ENCODE measurements at places on chromosomes 12 and 14.

- DNase-seq, result peak; percentile 50
These were observed 17.2 kb upstream of the ELK3 start for GRCh38 chr12:96177013-96177412.

- no peak for DNase-seq
These were observed 26.2 kb downstream of the ATF1 start for GRCh38 chr12:50790081-50790480.

DNA sequence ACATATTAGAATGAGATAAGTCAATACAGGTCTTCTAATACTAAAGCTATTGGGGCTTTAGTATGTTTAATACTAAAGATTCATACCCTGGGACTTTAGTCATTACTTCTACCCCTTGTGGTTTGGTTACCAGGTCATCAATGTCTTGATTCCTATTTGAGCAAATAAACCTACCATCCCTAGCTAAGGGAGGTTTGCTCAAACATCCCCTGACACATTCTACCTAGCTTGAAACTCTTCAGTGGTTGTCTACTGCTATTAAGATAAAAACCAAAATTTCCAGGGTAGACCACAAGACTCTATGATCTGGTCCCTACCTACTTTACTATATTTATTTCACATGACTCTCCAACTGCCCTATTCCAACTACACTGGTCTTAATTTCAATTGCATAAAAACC is 7.3 kb upstream of the C2CD5 start:
- no peak for DNase-seq

GRCh38 chr12:89357297-89357730 is 5.0 kb upstream of the DUSP6 start:
- DNase-seq, result no peak

GRCh38 chr12:57149245-57149900 is 2.0 kb upstream of the LRP1-AS start:
- DNase-seq, result peak; percentile 79

DNA sequence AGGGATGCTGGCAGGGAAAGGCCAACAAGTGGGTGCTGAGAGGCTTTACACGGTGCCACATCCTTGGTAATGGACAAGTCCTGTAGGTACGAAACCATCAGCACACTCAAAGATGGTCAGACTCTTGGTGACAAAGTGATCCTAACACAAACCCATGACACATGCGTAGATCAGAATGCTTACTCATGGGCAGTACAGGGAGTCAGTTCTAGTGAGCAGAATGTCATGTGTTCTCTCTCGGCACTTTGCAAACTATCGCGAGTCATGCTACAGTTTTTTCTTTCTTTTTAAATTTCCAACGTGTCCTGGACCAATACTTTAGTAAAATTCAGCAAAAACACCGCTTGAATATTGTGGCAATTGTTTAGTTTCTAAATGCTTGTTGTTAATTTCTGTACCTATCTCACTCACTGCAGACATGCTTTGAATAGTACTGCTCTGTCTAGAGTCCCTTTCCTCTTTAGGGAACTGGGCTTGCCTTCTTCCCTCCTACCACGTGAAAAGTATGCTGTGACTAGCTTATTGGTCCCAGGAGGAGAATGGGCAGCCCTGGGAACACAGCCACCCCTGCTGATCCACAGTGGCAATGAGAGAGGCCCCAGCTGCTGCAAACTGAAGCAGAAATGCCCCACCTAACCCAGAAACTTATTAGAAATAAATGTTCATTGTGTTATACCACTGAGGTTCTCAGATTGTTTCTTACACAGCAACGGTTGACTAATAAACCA is 62.4 kb downstream of the UBR7 start:
- DNase-seq, result peak; percentile 38

DNA sequence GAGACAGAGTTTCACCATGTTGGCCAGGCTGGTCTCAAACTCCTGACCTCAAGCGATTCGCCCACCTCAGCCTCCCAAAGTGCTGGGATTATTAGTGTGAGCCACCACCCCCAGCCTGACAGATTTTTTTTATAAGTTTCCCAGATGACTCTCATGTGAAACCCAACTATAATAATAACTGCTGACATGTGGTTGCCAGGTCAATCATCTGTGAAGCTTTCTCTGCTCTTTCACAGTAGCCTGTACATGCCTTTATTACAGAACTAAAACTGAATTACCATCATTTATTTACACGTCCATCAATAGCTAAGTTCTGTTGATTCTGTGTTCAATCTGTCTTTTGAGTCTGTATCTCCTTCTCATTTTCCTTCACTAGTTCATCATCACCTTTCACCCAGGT is 218.5 kb downstream of the RPS29 start:
- DNase-seq, result no peak

DNA sequence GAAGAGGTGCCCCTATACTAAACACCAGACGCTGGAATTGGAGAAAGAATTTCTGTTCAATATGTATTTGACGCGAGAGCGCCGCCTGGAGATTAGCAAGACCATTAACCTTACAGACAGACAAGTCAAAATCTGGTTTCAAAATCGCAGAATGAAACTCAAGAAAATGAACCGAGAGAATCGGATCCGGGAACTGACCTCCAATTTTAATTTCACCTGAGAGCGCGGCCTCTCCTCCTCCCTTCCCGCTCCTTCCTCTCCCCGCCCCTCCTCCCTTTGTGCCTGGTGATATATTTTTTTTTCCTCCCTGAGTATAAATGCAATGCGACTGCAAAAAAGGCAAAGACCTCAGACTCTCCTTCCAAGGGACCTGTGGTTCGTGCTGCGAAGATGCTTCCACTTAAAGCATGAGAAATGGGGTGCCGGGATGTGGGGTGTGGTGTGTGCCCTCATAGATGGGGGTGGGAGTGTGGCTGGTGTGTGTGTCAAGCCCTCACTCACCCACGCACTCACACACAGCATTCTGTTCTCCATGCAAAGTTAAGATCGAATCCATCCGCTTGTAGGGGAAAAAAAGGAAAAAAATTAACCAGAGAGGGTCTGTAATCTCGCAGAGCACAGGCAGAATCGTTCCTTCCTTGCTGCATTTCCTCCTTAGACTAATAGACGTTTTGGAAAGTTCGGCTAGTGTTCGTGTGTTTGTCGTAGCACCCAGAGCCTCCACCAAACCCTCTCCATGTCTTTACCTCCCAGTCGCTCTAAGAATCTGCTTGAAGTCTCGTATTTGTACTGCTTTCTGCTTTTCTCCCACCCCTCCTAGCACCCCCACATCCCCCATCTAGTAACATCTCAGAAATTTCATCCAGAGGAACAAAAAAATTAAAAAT is 4.5 kb downstream of the HOXC10 start:
- peak; percentile 63 for DNase-seq

- DNase-seq, result no peak
These were observed 467 bp downstream of the KCNK13 start for GRCh38 chr14:90062127-90062794.

DNA sequence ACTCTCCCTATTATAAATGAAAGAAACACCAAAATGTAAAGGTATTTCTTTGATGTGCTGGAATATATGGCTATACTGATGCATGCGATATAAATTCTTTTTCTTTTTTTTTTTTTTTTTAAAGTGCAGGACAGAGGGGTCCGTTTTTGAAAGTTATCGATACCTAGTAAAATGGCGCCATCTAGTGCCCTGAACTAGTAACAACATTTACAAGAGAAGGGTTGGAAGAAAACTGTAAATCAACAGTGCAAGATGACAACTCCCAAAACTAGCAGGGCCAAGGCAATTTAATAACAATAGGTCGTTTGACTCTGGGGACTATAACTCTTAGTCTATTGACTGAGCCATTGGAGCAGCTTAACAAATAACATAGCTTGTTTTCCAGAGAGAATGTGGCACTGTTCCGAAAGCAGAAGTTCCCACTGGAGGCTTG is 137.7 kb downstream of the SPTSSA start:
- DNase-seq, result peak; percentile 38

- peak; percentile 86 for DNase-seq
These were observed 65.1 kb downstream of the SIX6 start for GRCh38 chr14:60573943-60574495.

DNA sequence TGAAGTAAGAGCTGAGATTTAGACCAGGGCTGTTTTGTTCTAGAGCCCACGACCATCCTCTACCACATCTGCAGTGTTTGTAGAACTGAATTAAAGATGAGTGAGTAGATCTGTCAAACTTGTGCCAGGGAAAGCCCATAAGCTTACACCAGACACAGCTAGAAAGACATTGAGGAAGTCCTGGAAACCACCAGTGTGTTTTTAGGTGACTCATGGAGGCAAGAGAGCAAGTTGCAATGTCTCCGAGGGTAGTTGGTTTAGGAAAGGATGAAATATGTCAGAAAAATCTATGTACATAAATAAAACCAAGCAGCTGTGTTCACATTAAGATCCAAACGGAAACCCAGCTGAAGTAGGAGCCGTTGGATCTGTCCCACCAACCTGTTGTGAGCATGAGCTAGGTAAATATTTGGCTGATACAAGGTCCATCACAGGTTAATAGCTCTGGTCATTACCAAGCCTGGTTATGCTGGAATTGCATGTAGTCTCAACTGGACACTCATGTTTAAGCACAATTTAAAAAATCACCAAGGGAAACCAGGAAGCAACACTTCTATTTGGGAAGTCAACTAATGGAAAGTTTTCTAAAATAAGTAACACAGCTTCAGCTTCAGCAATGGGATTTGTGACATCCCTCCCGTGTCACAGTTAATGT is 49.9 kb upstream of the PLEKHG3 start:
- peak; percentile 90 for DNase-seq

DNA sequence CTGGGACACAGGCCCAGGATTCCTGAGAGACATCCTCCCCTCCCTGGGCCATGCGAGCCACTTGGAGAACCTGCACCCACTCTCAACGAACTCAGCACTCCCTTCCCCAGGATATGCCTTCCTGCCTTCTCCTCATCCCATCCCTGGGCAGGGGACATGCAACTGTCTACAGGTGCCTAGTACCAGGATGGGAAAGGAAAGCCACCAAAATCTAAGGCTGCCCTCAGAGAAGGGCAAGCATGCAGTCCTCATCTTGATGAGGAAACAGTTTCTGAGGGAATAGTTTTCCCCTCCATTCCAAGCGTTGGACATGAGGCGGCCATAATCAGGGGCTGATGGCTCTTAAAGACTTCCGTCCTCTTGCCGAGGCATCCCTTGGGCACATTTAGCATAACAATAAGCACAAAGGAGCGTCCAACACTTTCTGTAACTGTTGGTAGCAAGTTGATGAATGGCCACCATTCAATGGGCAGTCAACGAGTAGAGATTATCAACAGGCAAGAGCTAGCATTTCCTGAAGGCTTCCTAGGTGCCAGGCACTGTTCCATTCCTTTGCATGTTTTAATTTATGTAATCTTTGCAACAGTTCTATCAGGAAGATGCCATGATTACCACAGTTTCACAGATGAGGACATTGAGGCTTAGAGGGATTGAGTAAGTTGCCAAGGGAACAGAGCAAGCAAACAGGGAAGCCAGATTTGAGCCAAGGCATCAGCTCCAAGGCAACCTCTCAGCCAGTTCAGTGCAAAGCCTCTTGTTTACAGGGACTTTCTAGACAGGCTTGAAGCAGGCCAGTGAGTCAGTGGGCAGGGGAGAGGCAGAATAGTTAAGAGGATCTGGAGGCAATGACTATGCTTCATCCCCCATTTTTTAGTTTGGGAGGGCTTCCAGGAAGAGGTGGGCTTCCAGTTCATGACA is 105.1 kb downstream of the SINHCAF start:
- DNase-seq, result no peak

DNA sequence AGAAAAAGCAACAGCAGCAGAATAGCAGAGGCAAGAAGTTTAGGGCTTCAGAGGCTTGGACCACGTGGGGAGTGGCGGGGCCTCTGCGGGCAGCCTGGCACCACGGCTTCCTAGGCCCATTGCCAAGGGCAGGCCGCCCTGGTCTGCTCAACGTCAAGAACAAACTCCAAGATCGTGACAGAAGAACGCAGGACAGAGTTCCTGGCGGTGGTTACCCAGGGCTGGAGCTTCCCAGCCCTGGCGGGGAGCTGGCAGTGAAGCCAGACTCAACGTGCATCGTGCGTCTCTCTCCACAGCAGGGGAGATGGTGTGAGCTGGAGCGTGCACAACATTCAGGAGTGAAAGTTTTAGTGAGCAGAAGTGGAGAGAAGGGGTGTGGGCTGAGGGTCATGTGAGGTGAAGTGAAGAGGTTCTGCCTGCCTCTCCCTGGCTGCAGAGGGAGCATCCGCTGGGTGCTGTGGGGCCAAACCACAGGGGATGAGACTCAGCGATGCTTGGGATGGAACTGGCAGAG is 13.9 kb upstream of the CACNA2D4 start:
- no peak for DNase-seq

- DNase-seq, result peak; percentile 60
These were observed 1.6 kb downstream of the SIX4 start for GRCh38 chr14:60722357-60723115.

GRCh38 chr12:116651089-116651488 is 86.8 kb downstream of the SPRING1 start:
- no peak for DNase-seq

DNA sequence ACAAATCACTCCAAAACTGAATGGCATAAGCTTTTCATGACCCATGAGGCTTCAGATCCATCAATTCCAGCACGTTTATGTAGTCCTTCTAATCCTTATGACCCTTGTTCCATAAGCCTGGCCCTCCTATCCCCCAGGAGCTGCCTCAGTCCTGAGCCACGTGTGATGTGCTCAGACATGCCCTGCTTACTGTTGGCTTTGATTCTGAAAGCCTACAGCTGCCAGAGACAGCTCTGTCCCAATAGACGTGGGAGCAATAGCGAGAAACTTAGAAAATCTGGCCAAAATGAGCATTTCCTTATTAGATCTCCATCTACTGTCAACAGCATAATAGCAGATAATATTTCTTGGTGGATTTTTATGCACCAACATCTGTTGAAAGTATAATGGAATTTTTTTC is 33.2 kb downstream of the DUSP6 start:
- DNase-seq, result no peak

DNA sequence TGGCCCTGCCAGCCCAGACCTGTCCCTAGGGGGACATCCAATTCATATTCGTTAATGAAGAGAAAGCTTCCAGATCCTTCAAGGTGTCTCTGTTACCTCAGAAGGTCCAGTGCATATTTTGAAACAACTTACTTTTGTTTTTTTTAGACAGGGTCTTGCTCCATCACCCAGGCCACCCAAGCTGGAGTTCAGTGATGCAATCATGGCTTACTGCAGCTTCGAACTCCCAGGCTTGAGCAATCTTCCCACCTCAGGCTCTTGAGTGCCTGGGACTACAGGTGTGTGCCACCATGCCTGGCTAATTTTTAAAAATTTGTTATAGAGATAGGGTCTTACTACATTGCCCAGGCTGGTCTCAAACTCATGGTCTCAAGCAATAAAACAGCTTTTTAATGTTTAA is 48.4 kb downstream of the B4GALNT3 start:
- DNase-seq, result no peak

- no peak for DNase-seq
These were observed 44.1 kb downstream of the ETV6 start for GRCh38 chr12:11693601-11694000.

Measured in fibroblast of upper back skin (primary cell).